ENCODE measurements at places on chromosomes 4 and X.

DNA sequence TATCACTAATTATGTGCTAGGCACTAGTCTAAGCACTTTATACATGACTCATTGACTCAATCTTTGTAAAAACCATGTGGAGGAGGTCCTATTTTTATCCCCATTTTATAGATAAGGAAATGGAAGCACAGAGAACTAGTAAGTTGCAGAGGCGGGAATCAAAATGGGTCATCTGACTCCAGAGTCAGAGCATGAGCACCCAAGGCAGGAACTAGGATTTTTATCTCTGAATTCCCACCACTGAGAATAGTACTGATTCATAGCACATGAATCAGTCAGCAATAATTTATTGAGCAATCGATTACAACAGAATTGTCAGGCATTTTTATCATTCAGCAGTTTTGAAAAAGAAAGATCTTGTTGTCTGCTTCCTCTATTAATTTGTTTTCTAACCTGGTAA, 19.3 kb downstream of the SCARB2 start:
- no peak for DNase-seq

- no peak for DNase-seq
Observed at GRCh38 chr4:121690001-121690400, 6.8 kb downstream of the ANXA5 start.

- DNase-seq = no peak
Observed at GRCh38 chrX:129359269-129359668, 164.0 kb downstream of the SMARCA1 start.

DNA sequence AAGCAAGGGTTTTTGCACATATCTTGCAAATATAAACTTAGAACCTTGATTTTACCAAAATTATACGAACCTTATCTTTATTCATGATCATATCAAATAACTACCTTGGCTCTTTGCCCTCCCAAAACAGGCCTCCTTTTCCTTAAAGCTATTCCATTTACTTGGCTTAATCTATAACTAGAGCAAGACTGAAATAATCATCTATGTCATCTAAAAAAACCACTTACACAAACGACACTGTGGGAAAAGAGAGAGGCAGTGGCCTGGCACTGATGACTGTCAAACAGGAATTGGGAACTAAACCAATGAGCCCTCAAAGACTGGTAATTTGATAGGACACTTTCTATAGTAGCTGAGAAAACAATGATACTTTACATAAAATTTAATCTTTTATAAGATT, 11.7 kb upstream of the PTPN13 start:
- no peak for DNase-seq

GRCh38 chr4:120760047-120760446, 162.5 kb downstream of the PRDM5 start:
- no peak for DNase-seq

GRCh38 chr4:113461281-113461680, 300.3 kb downstream of the CAMK2D start:
- no peak for DNase-seq

- DNase-seq = no peak
Observed at GRCh38 chr4:105780176-105780575, 71.6 kb downstream of the GSTCD start.

- no peak for DNase-seq
Observed at GRCh38 chr4:146076081-146076480, 99.4 kb upstream of the LSM6 start.

GRCh38 chrX:129798888-129799287, 19.1 kb downstream of the SASH3 start:
- DNase-seq = no peak

DNA sequence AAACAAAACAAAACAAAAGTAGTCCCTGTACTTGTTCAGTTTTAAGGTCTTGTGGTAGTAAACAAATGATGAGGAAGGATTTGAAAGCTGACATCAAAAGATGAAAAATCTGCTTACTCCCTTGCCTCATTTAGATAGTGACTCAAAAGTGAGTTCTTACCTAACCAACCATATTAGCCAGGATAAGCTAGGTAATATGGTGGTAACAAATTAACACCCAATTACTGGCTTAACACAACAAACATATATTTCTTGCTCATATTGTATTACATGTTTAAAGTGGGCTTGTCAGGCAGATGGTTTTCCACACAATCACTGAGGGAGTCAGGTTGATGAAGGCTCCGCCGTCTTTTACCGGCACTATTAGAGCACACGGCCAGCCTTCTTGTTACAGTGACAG, 189.7 kb downstream of the PPARGC1A start:
- DNase-seq = no peak

DNA sequence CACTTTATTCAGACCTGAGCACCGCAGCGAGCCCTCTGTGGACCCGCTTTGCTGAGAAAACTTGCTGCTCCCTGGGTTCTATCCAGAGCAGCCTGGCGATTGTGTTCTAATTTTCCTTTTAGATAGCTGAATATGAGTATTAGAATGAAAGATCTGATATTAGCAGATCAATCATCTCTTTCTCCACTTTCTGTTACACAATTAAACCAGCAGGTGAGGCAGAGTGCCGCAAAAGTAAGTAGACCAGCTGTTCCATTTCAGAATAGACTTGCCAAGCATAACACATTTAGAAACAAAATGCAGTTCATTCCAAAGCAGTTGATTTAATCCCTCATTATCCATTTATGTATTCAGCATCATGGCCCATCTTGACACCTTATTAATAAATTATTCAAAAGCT, 58.6 kb downstream of the PALLD start:
- DNase-seq = no peak

GRCh38 chrX:137032841-137033773, 688 bp downstream of the GPR101 start:
- DNase-seq = no peak

- no peak for DNase-seq
Observed at GRCh38 chrX:37641859-37642258, 43.7 kb upstream of the XK start.

DNA sequence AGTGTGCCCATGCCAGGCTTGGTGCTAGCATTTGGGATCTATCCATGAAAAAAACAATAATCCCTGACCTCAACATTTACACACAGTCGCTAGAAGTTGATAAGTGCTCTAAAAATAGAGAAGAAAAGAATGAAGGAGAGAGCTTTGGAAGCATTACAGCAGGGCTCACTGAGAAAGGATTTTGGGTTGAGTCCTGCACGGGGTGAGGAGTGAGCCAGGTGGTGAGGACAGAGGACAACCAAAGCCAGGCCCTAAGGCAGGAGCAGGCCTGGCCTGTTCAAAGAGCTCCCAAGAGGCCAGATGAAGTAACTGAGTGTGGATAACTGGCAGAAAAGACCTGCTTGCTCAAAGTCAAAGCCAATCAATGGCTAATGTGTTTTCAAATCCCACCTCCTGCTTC, 20.7 kb upstream of the PROM1 start:
- no peak for DNase-seq

DNA sequence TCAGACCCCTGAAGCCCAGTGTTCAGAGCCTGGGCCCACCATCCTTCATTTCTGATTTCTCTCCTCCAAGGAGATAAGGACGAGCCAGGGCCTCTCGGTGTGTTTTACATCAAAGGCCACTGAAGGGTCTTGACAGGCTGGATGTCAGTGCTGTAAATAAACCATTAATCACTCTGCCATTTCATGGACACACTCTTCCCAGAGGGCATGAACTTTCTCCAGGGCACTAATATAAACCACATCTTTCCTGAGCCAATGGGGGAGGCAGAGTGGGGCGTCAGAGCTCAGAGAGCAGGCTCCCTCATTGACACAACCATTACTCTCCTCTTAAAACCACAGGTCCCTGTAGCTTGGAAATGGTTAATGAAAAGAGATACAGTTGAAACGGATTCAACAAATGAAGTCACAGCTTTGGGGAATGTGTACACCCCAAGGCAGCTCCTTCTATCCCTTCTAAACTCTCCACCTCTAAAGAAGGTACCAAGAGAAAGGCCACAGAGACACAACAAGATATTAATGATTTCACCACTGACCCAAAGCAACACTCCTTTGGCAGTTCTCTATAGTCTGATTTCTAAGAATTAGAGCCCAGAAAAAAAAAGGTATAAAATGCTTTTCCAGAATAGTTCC, 200.6 kb downstream of the CHIC2 start:
- DNase-seq = no peak

DNA sequence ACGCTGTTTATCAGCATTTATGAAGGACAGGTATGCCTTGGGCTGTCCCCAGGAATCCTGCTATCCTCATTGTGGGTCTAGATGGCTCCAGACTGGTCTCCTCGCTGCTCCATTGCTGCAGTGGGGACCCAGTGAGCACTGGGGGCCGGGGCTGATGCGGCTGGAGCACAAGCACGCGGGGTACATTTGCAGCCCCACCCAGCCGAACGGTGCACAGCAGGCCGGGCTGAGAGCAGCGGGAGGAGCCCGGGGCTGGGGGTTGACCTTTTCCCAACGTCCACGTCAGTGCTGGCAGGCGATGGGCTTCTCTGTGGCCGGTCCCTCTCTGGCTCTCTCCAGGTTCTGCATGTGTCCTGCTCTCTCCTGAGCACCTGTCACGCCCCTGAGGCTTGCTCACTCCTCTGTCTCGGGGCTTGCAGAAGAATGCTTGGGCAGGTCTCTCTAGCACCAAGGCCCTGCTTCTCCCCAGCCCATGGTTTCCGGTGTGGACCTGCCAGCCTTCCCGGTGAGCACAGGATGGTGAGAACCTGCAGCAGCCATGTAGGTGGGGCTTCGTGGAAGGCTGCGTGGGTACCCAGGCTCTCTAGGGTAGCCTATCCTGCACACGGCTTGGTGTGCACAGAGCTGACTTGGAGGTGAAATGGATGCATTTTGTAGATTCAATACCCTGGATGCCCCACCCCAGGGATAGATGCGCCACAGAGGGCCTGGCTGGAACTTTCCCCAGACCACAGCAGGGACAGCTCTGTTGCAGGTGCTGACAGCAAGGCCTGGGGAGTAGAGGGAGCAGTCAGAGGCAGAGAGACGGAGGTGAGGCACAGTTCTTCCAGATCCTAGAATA, 89.1 kb upstream of the ADRA2C start:
- DNase-seq = no peak

GRCh38 chrX:37722595-37722994, 37.0 kb downstream of the XK start:
- DNase-seq = no peak

GRCh38 chrX:101417190-101417589, 9.2 kb downstream of the HNRNPH2 start:
- no peak for DNase-seq

DNA sequence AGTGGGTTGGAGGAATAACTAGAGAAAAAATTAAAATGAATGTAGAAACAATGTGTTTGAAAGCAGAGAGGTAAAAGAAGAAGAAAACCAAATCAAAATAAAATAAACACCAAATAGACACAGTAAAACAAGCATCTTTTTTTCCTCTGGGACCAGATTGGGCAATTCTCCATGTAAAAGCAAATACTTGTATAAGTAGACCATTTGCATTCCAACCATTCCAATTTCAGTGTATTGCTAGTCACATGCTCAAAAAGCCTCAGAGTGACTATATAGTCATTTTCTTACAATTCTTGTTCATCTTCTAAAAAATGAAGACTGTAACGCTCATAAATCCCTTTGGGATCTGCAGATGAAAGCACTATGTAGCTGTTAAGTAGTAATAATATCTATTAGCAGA, 969.5 kb downstream of the PCDH18 start:
- DNase-seq = no peak

- no peak for DNase-seq
Observed at GRCh38 chr4:28947374-28947773, 1772.8 kb upstream of the PCDH7 start.

DNA sequence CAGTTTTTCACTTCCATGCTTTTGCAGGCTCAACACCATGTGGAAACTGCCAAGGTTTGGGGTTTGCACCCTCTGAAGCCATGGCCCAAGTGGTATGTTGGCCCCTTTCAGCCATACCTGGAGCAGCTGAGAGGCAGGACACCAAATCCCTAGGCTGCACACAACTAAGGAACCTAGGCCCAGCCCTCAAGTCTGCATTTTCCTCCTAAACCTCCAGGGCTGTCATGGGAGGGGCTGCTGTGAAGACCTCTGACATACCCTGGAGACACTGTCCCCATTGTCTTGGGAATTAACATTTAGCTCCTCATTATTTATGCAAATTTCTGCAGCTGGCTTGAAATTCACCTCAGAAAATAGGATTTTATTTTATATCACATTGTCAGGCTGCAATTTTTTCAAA, 856.1 kb downstream of the TECRL start:
- no peak for DNase-seq

DNA sequence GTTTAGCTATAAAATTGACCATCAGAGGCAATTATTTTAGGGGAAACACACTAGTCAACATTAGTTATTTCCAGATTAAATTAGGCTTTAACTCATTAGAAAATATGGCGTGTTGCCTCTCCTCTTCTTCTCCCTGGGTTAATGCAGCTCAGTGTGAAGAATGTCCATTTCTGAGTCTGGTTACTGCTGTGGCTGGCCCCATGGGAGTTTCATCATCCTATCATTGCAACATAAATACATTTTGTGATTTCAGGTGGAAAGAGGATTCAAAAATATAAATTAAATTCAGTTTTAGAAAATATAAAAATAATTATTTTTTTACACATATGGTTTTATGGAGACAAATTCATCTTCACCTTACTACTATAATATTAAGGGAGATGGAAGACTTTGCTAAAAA, 288.5 kb upstream of the ARSJ start:
- no peak for DNase-seq

DNA sequence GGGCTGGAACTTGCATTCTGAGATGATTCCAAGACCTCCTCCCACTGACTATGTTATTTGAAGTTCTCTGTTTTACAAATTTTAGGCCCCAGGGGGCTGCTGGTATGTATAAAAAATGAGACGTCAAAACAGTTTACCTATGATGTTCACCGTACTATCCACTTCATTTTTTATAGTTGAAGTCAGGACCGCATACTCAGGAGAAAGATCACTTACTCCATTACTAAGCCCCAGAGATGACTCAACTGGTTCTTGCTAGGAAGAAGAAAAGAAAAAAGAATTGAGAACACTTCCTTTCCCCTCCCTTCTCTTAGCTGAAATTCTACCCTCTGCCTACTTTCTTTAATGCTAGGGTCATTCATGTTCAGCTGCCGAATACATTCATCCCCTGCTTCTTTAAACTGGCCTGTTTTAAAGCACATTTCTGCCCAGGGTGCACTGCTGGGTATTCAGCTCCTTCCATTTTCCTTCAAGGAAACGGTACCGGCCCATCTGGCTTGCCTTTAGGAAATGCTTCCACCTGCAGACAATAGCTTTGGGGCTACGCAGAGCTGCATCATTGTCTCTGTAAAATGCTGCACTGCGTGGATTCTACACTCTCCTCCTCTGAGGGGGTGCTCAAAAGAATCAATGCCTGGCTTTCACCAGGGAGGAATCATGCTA, 66.2 kb downstream of the IRF2 start:
- DNase-seq = no peak

GRCh38 chr4:152050106-152050505, 289.3 kb upstream of the GATB start:
- no peak for DNase-seq

- DNase-seq = no peak
Observed at GRCh38 chr4:109005523-109005922, 242.7 kb upstream of the ETNPPL start.

DNA sequence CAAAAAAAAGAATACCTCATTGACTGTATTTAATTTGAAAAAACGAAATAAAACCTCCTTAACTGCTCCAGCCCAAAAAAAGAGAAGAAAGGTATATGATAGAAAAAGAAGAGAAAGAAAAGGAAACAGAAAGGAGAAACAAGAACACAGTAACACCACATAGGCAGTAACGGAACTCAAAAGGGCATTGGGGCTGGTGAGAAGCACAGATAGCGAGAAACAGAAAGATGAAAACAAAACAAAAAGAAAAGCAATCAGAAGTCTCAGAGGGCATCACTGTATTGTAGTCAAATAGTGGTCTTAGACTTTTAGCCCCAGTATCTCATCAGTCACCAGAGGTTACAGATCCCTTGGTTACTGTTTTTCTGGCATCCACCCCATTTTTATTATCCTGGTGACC, 88.6 kb downstream of the NFKB1 start:
- no peak for DNase-seq

Data from CD8-positive, alpha-beta T cell (primary cell).